Activated T-cell treated with anti-CD3 and anti-CD28 coated beads, Interleukin-2, amount 50 U/mL, for 4 hours (primary cell): ENCODE measurements at places on chromosomes 1 and 21.

DNA sequence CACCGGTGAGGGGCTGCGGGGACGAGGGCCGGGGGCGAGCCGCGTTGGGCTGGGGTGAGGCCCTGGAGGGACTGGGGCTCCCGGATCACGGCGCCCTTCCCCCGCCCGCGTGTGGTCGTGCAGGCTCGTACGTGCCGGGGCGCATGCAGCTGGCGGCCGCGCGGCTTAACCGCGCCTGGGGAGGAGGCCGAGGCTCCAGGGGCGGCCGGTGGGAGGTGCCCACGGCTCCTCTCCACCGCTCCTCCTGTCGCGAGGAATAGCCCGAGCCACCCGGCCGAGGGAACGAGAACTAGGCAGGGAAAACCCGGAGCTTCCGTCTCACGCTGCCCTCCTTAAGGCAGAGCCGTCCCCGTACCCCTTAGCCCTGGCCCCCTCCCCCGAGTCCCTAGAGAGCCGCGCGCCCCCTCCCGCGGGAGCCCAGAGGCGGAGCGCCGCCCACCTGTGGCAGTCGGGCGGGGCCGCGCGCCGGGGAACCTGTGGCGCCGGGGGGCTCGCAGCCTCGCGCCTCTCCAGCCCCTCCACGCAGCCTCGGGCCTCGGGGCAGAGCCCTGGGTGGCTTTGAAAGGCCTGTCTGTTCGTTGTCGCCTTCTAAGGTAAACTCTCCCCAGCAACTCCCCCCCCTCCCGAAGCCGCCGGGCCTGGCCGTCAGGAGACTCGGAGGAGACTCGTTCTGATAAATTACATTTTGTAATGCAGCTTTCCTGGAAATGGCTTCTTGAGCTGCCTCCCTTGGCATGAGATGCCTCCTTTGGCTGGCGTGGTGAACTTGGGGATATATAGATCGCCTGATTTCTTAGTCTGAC is 746 bp downstream of the AK4 start:
- DNase-seq, result peak; percentile 20

DNA sequence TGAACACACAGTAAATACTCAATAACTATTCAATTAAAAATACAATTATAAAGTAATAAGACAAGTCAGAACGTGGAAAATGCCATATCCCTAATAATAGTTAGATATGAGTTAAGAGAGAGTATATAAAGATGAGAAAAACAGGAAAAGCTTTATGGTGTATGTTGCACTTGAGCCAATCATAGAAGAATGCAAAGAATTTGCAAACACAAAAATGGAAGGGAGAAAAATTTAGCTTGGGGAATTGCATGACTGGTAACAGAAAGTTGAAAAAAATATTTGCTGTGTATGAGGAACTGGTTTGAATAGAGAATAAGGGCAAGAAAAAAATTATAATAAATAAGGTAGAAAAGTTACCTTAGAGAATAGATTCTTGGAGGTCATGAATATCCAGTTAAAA is 739.6 kb upstream of the CXADR start:
- DNase-seq, result no peak

GRCh38 chr1:182674346-182675246 is 9.8 kb downstream of the RGS8 start:
- DNase-seq, result no peak

DNA sequence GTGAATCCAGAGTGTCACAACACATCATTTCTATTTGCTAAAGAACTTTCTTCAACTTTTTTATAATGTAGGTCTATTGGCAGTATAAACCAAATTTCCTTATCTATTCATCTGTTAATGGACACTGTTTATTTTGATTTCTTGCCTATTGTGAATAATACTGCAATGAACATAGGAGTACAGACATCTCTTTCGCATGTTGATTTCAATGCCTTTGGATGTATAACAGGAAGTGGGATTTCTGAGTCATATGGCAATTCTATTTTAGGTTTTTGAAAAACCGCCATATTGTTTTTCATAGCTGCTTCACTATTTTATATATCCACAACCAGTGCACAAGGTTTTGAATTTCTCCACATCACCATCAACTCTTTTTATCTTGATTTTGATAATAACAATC is 198.7 kb downstream of the KCNT2 start:
- DNase-seq, result no peak
